Stimulated activated CD4-positive, alpha-beta T cell treated with anti-CD3 and anti-CD28 coated beads, Interleukin-1b, Interleukin-23, amount 100 ng/mL, for 48 hours (primary cell): ENCODE measurements at places on chromosomes 3 and 15.

GRCh38 chr3:158483701-158484235, 87.2 kb upstream of the MLF1 start:
- no peak for DNase-seq

GRCh38 chr3:161337311-161337710, 34.0 kb downstream of the SPTSSB start:
- DNase-seq: no peak

- no peak for DNase-seq
These were observed 43.5 kb downstream of the ATP13A5 start for GRCh38 chr3:193335031-193335430.

- no peak for DNase-seq
These were observed 494.5 kb upstream of the RGMA start for GRCh38 chr15:93583552-93583951.

GRCh38 chr15:48062148-48062872, 58.5 kb upstream of the SLC24A5 start:
- DNase-seq: no peak

DNA sequence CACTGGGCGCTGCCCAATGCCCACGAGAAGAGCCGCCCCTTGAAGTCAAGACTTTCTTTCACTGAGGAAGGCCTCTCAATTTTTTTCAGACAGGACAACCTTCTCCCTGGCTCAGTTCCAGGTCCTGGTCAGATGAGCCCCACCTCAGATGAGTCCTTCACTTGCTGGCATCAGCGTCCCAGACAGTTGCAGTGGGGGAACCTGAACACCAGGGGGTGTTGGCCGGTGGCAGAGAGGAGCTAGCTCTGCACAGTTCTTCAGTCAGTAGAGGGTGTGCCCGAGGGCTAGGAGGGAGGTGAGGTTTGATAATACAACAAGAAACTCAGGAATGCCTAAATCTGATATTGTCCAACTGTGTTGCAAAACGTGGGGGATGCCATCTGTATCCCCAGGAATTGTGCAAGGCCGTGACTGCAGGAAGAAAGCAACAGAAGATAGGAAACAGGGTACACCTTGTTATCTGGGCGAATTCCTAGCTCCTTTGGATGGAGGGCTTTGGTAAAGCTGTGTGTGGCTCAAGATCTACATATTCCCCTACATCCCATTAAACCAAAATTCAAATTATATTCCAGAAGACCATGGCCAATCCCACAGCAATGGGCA, 34.3 kb downstream of the CCR3 start:
- peak; percentile 76 for DNase-seq

GRCh38 chr3:126848991-126849390, 133.9 kb upstream of the PLXNA1 start:
- no peak for DNase-seq

GRCh38 chr3:41200669-41201021, 1.3 kb downstream of the CTNNB1 start:
- peak; percentile 7 for DNase-seq

GRCh38 chr15:28885630-28886430, at the start of gene APBA2:
TSS of gene APBA2 (plus strand) at chr15:28885974. CDS start at chr15:29053885, 167,911 bp downstream.
- peak; percentile 35 for DNase-seq

GRCh38 chr15:38558372-38559059, 6.1 kb downstream of the RASGRP1 start:
- DNase-seq: no peak

- DNase-seq: no peak
These were observed 128.4 kb downstream of the FAM174B start for GRCh38 chr15:92527197-92527596.

GRCh38 chr15:51731549-51732267, 5.7 kb downstream of the LYSMD2 start:
- DNase-seq: peak; percentile 5
